Activated CD8-positive, alpha-beta memory T cell treated with anti-CD3 and anti-CD28 coated beads for 1 hour (primary cell): ENCODE measurements at places on chromosomes 16 and 17.

GRCh38 chr17:1179818-1180742, at the start of gene ABR:
Gene ABR, minus strand, starts transcription at chr17:1179981. Its CDS starts 254 bp downstream, at chr17:1179727.
- peak; percentile 49 for DNase-seq

- DNase-seq = no peak
Measured at GRCh38 chr16:73107371-73107770, 59.4 kb upstream of the ZFHX3 start.

GRCh38 chr17:21204935-21205334, 9.0 kb downstream of the TMEM11 start:
- DNase-seq = no peak

DNA sequence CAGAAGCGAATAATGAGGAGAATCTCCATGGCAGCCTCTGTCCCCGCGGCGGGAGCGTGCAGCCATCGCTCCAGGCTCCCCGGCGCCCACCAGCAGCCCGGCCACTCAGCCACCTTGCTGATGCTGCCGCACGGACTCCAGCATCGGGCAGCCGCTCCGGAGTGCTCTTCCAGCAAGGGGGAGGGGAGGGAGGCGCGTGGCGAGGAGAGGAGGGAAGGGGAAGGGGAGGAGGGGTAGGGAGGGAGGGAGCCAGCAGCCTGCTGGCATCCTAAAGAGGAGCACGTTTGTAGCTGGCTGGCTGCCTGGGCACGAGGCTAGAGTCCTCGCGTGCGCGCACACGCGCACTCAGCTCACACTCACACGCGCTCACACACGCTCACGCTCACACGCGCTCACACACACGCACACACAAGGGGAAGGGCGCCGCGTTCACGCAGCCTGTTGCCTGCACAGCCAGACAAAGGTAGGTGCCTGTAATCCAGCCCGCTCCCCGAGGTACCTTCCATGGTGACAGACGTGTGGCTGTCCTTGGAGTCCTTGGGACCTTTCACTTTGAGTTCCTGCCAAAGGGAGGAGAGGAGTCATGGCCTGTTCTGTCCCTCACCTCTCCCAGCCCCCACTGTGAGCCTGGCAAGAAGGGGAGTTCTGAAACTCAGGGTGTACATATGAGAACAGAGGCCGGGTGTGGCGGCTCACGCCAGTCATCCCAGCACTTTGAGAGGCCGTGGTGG, 82.1 kb downstream of the TIMM22 start:
- no peak for DNase-seq

GRCh38 chr16:78640886-78641285, 541.4 kb downstream of the WWOX start:
- DNase-seq = no peak

GRCh38 chr16:74720579-74720978, 19.9 kb upstream of the MLKL start:
- DNase-seq = no peak

DNA sequence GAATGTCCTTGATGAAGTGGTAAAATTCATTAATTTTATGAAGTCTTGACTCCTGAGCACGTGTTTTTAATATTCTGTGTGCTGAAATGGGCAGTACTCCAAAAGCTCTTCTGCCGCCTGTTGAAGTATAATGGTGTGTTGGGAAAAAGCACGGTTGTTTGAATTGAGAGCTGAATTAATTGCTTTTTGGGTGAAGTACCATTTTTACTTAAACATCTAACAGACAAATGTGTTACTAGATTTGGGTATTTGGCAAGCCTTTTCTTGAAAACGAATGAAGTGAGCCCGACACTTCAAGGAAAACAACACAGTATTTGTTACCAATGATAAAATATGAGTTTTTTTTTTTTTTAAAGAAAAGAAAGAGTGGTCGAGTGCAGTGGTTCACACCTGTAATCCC, 22.5 kb downstream of the WWP2 start:
- DNase-seq = no peak

DNA sequence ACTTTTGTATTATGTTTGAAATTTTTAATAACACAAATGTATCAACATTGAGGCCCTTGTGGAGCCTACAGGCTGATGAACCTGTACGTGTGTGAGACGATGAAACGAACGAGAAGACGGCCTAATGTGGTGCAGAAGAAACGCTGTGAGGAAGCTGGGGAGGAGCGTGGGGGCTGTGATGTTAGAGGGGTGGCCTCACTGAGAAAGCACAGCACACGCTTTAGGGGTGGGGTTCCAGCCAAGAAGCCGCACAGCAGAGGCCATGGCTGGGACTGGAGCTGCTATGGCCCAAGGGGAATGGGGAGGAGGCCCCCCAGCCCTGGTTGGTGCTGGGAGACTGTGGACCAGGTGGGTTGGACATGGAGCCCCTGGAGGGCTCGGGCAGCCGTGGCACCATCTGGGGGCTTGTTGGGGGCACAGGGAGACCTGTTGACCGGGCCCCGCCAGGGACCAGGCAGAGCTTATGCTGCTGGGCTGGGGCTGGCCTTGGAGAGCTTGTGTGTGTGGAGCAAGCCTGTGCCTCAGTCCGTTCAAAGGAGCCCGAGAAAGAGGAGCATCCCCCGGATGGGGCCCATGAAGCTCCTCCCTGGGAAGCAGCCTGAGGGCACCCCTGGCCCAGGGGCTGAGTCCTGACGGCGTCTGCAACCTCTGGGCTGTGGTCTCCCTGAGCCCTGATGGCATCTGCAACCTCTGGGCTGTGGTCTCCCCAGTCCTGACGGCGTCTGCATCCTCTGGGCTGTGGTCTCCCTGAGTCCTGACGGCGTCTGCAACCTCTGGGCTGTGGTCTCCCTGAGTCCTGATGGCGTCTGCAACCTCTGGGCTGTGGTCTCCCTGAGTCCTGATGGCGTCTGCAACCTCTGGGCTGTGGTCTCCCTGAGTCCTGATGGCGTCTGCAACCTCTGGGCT, 44.7 kb downstream of the METRNL start:
- DNase-seq = no peak

DNA sequence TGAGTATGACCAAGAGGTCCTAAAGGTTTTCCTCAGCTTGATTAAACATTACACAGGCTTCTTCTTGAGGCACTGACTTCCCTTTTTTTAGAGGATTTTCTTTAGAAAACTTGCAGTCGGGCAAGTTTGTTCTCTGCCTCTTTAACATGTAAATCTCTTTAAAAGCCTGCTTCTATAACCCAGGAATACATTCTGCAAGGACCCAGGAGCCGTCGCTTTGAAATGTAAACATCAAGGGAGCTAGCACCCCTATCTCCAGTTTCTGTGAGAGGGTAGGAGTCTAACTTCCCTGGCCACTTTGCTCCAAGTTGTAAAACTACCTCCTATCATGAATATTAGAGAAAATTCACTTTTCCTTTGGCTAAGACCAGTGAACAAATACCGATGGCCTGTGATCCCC, 201.5 kb upstream of the CPHXL start:
- DNase-seq = no peak

DNA sequence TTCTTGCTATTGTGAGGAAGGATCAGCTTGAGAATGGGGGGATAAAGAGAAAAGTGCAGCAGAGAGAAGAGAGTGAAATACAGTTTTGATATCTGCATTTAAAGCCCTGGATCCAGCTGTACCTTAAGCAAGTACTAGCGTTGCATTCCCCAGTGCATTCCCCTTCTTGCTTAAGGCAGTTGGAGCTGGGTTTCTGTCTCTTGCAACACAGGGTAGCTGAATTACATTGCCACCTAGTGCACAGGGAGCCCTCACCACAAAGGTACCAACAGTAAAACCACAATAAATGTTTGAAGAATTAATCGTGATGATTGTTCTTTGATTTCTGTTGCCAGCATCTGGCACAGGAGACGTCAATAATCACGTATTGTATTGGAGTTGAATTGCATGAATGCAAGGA, 588.7 kb downstream of the RBFOX1 start:
- no peak for DNase-seq

DNA sequence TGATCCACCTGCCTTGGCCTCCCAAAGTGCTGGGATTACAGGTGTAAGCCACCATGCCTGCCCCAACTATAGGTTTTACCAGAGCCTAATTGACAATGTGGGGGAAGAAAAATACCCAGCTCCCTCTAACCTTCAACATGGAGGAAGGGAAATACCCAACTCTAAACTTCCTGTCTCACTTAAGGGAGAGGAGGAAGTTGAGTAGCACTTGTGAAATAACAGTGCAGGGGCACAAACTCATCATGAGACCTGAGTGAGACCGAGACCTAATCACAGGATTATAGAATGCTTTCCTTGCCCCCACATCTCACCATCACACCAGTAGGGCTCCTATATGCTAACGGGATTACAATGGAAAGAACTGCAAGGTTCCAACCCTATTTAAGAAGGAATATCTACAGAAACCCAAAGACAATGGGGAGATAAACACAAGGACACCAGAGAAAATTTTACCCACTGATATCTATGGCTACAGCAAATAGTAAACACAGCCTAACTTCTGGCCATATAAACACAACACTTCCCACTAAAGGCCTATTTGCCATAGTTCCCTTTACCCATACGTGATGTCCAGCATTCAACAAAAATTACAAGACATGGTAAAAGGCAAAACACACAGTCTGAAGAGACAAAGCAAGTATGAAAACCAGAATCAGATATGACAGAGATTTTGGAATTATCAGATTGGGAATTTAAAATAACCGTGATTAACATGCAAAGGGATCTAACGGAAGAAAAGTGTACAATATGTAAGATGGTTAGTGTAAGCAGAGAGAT, 26.9 kb downstream of the OR3A1 start:
- DNase-seq = no peak

- DNase-seq = peak; percentile 52
Measured at GRCh38 chr17:48457080-48457836, 27.2 kb upstream of the SKAP1 start.

GRCh38 chr16:22675745-22676540, 138.0 kb upstream of the HS3ST2 start:
- no peak for DNase-seq

- no peak for DNase-seq
Measured at GRCh38 chr17:14352136-14352535, 51.3 kb downstream of the HS3ST3B1 start.

GRCh38 chr16:79185711-79186110, 414.8 kb downstream of the MAF start:
- DNase-seq = no peak

DNA sequence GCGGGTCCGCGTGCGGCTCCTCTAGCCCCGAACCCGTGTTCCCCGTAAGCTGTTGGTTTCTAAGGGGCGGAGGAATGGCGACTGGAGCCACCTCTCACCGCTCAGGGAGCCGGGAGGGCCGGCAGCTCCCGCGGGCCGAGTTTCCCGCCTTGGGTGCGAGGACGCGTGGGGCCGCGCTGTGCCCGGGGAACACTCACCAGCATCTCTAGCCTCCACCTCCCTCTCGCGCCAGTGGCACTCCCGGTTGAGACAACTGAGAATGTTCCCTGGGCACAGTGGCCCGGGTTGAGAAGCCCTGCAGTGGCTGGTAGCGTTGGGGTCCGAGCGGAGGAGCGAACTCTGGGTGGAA, 560 bp downstream of the TELO2 start:
- DNase-seq = no peak

- no peak for DNase-seq
Measured at GRCh38 chr17:56994009-56994792, 16.3 kb downstream of the SCPEP1 start.

GRCh38 chr17:27566671-27567562, 64.1 kb upstream of the LGALS9 start:
- no peak for DNase-seq

GRCh38 chr17:72603420-72604242, 482.8 kb downstream of the SOX9 start:
- no peak for DNase-seq

GRCh38 chr16:11100239-11100750, 155.7 kb downstream of the SOCS1 start:
- DNase-seq = no peak

GRCh38 chr17:35740997-35741931, 9.8 kb downstream of the RASL10B start:
- DNase-seq = no peak

DNA sequence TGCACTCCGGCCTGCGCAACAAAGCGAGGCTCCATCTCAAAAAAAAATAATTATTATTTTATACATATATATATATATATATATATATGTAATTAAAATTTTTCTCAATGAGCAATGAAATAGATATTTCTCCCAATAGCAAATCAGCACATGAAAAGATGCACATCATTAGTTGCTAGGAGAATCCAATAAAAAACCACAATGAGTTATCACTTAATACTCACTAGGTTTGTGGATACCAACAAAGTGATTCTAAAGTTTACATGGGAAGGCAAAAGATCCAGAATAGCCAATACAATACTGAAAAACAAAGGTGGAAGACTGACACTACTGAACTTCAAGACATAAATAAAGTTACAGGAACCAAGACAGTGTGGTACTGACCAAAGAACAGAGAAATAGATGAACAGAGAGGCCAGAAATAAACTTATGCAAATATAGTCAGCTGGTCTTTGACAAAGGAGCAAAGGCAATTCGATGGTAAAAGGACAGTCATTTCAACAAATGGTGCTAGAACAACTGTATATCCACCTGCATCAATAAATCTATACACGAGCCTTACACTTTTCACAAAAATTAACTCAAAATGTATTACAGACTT, 13.6 kb downstream of the SMG6 start:
- DNase-seq = no peak

DNA sequence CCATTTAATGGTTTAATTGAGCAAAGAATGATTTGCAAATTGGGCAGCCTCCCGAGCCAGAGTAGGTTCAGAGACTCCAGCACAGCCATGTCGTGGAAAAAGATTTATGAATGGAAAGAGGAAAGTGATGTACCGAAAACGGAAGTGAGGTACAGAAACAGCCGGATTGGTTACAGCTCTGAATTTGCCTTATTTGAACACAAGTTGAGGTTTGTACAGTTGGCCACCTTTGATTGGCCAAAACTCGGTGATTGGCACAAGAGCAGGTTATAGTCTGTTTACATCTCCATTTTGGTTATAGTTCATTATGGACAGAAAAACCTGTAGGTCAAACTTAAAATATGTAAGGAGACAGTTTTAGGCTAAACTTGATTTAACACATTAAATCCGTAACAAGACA, 44.5 kb downstream of the TENT4B start:
- no peak for DNase-seq

DNA sequence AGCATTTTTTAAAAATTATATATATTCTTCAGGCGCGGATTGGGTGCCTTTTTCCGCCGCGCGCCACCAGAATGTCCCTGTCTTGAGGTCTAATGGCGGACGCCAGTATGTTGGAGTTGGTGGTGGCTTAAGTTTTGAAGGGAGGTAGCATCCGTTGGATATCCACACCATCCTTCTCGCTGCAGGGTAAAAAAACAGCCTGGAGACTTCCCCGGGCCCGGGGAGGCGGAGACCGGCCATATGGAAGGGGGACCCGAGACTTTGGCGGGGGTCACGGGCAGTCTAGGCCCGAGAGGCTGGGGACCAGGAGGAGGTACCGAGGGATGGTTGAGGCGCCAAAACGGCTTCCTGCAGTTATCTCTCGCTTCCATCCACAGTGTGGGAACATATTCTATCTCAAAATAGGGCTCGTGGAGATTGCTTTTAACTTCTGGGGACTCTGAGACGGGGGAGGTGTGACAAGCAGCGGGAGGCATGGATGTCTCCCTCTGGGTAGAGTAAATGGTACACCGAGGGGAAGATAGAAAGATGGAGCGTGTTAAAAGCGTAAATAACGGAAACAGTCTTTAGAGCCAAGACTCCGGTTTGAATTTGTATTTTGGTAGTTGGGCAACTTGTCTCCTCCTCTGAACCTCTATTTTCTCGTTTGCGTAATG, at the start of gene SF3B3:
Gene SF3B3 (plus strand): TSS at position 74 of the 656 bp plus-strand sequence. CDS start 2,841 bp downstream, outside the sequence.
- DNase-seq = peak; percentile 54
